ENCODE measurements at places on chromosomes 1 and 21. TPM values are rescaled to one million over a fixed set of nuclear protein-coding genes. Genes with fewer than 3 reads are reported as not detected.

The HS2ST1 gene
- polyA plus RNA-seq, result 8.4 TPM

The OR2G3 gene
- not detected for polyA plus RNA-seq

The TRIM45 gene
- polyA plus RNA-seq, result 0.06 TPM

The OR2M3 gene
- polyA plus RNA-seq, result not detected

GRCh38 chr1:40049725-40050124, 9.2 kb downstream of the CAP1 start:
- no peaks in the 10 kb centered on the region for H3K36me3 ChIP-seq
- DNase-seq, result no peak
- no peak overlapping the region for H3K27ac ChIP-seq
- H3K27me3 ChIP-seq, result no peaks in the 10 kb centered on the region
- H3K4me3 ChIP-seq, result no peak overlapping the region

GRCh38 chr1:156598125-156598524, 3.2 kb downstream of the GPATCH4 start:
- DNase-seq, result no peak
- no peak overlapping the region for H3K27ac ChIP-seq
- H3K36me3 ChIP-seq, result peaks cover 24% of the 10 kb centered on the region
- no peaks in the 10 kb centered on the region for H3K27me3 ChIP-seq

- H3K27ac ChIP-seq, result no peak overlapping the region
- no peaks in the 10 kb centered on the region for H3K4me1 ChIP-seq
- H3K4me3 ChIP-seq, result no peak overlapping the region
- DNase-seq, result no peak
Measured at GRCh38 chr1:194309269-194309668, 1122.9 kb upstream of the B3GALT2 start.

GRCh38 chr1:212430955-212431394, 1.7 kb upstream of the NENF start:
- H3K4me3 ChIP-seq, result no peak overlapping the region
- H3K27ac ChIP-seq, result no peak overlapping the region
- H3K4me1 ChIP-seq, result peaks cover 19% of the 10 kb centered on the region
- H3K27me3 ChIP-seq, result no peaks in the 10 kb centered on the region
- H3K36me3 ChIP-seq, result no peaks in the 10 kb centered on the region
- no peak for DNase-seq

- H3K36me3 ChIP-seq, result no peaks in the 10 kb centered on the region
- H3K4me1 ChIP-seq, result peaks cover 51% of the 10 kb centered on the region
- no peaks in the 10 kb centered on the region for H3K27me3 ChIP-seq
- H3K27ac ChIP-seq, result peak overlapping the region; percentile 78
Measured at GRCh38 chr1:1892079-1892762, 1.3 kb upstream of the GNB1 start.

GRCh38 chr1:184950227-184950626, 24.1 kb downstream of the NIBAN1 start:
- no peak for DNase-seq
- H3K27me3 ChIP-seq, result no peaks in the 10 kb centered on the region
- no peaks in the 10 kb centered on the region for H3K36me3 ChIP-seq
- H3K27ac ChIP-seq, result no peak overlapping the region
- no peaks in the 10 kb centered on the region for H3K4me1 ChIP-seq
- no peak overlapping the region for H3K4me3 ChIP-seq

- H3K27ac ChIP-seq, result no peak overlapping the region
- no peak overlapping the region for H3K4me3 ChIP-seq
- H3K4me1 ChIP-seq, result peaks cover 81% of the 10 kb centered on the region
- DNase-seq, result no peak
Measured at GRCh38 chr1:28935293-28935692, 20.9 kb downstream of the EPB41 start.

GRCh38 chr1:178704833-178705232, 20.2 kb upstream of the RALGPS2 start:
- no peaks in the 10 kb centered on the region for H3K36me3 ChIP-seq
- H3K27me3 ChIP-seq, result no peaks in the 10 kb centered on the region
- H3K27ac ChIP-seq, result no peak overlapping the region
- no peak overlapping the region for H3K4me3 ChIP-seq
